ENCODE measurements at places on chromosomes 1 and 21.

DNA sequence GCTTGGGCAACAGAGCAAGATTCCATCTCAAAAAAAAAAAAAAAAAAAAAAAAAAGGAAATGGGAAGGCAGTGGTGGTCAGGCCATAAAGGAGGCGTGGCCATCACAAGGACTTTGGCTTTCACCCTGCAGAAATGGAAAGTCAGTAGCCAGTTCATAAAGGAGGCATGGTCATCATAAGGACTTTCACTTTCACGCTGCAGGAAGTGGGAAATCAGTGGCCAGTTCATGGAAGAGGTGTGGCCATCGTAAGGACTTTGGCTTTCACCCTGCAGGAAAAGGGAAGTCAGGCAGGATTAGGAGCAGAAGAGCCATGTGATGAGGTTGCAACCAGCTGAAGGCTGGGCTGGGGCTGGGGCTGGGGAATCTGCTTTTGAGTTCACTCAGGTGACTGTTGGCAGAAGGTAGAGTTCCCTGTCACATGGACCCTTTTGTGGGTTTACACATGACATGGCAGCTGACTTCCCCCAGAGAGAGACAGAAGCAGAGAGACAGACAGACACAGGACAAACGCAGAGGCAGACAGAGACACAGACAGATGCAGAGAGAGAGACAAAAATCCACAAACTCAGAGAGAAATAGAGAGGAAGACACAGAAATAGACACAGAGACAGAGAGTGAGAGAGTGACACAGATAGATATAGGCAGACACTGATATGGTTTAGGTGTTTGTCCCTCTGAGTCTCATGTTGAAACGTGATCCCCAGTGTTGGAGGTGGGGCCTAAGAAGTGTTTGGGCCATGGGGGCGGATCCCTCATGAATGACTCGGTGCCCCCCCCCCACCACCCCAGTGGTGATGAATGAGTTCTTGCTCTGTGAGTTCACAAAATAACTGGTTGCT, 263.9 kb upstream of the KAZN start:
- DNase-seq: no peak

GRCh38 chr1:78263946-78264345, 218.2 kb downstream of the GIPC2 start:
- DNase-seq: no peak

GRCh38 chr1:44316231-44316759, 38.8 kb downstream of the ERI3 start:
- peak; percentile 75 for DNase-seq

- no peak for DNase-seq
These were observed 119.9 kb upstream of the DNAH14 start for GRCh38 chr1:224809613-224810012.

DNA sequence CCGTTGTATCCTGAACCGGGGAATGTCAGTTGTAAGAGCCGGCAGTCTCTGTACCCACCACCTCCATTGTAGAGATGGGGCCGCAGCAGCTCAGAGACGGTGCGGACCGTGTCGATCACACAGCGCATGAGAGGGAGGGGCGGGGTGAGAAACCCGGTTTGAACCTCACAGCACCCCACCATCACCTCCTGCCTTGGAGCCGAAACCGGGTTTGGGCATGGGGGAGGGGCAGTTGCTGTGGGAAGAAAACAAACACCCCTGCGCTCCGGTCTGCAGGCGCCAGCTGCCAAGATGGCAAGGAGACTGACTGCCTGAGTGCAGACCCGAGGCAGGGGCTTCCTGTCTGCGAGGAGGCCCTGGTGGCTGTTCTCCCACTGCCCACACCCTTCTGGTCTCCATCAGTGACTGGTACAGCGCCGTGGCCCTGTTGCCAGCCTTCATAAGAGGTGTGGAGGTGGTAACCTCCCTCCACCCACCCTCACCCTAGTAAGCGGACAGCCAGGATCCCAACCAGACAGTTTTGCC, 69.2 kb upstream of the SSBP3 start:
- peak; percentile 37 for DNase-seq

DNA sequence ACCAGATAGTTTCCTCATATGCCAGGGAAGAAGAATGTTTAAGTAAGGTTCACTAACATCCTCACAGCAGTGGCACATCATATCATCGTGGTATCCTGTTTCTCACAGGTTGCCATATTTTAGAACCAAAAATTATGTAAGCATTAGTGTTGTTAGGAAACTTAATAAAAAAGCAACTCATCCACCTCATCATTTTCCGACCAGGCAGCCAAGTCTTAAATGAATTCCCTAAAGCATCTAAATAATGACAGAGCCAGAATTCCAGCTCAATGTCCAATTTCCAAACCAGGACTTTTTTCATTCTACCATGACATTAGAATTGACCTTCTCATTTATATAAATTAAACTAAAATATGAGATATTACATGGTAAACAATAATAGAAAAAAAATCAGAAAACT, 272.7 kb downstream of the NTNG1 start:
- DNase-seq: no peak

- DNase-seq: peak; percentile 79
These were observed 220.5 kb upstream of the B3GALT2 start for GRCh38 chr1:193406901-193407300.

- DNase-seq: no peak
These were observed 636 bp upstream of the CAMK2N1 start for GRCh38 chr1:20486457-20487235.

DNA sequence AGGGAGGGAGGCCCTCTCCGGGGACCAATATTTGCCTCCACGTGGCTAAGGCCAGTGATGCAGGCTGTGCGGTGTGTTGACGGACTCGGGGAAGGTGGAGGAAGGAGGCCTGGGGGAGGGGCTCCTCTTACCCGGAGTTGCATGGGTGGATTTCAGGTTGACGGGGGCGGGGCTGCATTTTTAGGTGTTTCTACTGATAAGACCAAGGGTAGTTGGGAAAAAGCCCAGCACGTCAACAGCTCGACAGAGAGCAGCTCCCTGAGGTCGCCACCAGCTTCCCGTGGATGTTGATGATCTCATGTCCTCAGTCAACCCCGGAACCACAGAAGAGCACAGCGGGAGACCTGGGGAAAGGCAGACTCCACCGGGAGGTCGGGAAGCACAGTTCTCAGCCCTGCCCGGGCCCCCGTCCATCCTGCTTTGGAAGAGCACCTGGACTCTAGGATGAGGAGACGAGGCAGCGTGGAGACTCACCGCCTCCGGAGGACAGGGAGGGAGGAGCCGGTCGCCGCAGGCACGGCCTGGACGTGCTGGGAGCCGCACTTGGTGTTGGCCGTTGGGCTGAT, 32.9 kb upstream of the COL6A1 start:
- DNase-seq: no peak

Measured in hematopoietic multipotent progenitor cell treated with erythropoietin and hydrocortisone succinate and interleukin-3 and kit ligand, for 4 days (in vitro differentiated cells).